ENCODE measurements at places on chromosomes 5 and 9.

- DNase-seq: no peak
Measured at GRCh38 chr5:8019719-8020218, 150.8 kb downstream of the MTRR start.

DNA sequence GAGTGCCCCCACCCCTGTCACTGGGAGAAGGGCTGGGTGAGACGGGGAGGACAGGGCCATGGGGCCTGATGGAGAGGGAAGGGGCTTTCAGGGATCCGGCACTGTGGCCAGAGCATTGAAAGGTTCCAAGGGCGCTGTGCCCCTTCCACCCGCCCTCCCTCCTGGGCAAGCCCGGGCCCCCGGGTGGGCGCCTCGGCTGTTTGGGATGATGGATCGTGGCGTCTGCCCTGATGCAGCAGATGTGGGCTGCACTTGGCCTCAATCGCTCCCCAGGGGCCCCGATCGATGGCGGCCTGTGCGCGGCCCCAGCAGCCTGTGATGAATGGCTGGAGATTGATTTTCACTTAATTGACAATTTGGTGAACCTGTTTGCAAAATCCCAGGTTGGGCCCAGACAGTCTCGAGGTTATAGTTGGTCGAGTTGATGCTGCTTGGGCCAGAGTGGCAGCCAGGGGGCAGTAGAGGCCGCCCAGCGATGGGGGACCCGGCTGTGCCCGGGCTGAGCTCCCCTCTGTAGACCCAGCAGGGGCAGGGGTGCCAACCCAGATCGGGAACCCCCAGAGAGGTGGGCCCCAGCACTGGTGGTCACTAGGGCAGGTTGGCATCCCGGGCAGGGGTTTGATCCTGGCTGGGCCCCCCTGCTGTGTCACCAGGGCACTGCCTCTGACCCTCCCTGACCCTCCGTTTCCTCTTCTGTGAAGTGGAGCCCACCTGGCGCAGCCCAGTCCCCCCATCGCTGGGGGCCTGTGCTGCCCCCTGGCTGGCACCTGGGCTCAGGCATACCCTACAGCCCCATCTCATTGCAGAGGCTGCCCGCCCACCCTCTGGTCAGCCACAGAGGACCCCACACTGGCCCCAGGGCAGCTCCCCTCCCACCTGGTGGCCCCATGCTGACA lies 34.7 kb downstream of the LHX3 start:
- peak; percentile 30 for DNase-seq

GRCh38 chr5:90680921-90681563 lies 122.4 kb downstream of the ADGRV1 start:
- no peak for DNase-seq

GRCh38 chr9:76215066-76215465 lies 179.2 kb downstream of the RFK start:
- DNase-seq: peak; percentile 84

DNA sequence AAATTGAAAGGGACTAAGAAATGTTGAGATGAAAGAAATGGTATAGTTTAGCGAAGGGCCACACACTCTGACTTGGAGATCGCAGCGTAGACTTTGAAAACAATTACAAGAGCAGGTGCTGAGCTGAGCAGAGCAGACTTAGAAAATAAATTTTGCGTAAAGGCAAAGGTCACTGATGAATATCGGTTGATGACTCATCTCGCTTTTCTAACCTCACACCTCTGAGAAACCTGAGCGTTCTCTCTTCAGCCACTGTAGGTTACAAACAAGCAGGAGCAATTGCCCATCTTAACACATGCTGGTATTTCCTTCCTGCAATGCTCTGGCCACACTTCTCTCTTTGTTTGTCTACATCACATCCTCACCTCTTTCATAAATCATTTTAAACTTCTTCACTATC lies 190.6 kb upstream of the C9orf72 start:
- DNase-seq: no peak

GRCh38 chr9:80874276-80874675 lies 815.1 kb downstream of the TLE1 start:
- peak; percentile 70 for DNase-seq

Data from epithelial cell of esophagus (primary cell).